ENCODE measurements at places on chromosomes 6 and 20. TPM values are rescaled to one million over a fixed set of nuclear protein-coding genes. Genes with fewer than 3 reads are reported as not detected.

DNA sequence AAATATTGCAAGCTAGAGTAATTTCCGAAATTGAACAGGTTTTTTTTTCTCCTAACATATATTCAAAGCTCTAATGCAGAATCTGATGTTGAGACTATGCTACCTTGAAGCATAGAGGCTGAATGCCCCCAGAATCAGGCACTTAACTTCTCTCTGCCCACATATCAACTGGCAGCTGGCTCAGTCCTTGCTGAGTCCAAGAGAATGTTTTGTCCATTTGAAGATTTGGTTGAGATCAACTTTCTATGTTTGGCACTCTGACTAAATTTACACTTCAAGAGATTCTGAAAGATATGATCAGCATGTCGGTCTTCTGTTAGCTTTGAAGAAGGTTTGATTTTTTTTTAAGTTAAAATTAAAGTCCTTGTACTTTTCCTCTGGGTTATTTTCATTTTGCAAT lies 1298.1 kb downstream of the EPHA7 start:
- no peak for DNase-seq

- DNase-seq, result no peak
These were observed 1.6 kb downstream of the SIRT5 start for GRCh38 chr6:13576017-13576416.

DNA sequence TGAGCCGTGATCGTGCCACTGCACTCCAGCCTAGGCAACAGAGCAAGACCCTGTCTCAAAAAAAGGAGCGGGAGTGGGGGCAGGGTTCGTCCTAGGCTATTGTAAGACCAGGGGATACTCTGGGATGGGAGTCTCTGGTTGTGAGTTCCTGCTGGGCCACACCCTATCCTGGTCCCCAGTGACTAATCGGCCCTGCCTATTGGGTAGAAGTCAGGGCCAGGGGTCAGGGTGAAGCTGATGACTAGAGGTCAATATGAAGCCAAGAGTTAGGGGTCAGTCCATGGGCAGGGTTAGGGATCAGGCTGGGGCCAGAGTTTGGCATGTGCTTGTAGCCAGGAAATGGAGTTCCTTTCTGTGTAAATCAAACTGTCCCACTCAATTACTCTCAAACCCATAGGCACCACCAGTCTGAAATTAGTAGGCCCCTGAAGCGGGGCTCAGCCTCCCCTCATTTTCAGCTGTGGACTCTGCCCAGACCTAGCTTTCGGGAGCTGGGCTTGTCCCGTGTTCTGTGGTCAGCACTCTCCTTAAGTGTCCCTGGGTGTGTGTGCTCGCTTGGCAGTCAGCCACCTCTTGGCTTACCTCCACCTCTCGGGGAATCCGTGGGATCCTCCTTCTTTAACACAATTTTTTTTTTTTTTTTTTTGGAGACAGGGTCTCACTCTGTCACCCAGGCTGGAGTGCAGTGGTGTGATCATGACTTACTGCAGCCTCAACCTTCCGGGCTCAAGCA lies 1.8 kb downstream of the HSPA12B start:
- peak; percentile 50 for DNase-seq

DNA sequence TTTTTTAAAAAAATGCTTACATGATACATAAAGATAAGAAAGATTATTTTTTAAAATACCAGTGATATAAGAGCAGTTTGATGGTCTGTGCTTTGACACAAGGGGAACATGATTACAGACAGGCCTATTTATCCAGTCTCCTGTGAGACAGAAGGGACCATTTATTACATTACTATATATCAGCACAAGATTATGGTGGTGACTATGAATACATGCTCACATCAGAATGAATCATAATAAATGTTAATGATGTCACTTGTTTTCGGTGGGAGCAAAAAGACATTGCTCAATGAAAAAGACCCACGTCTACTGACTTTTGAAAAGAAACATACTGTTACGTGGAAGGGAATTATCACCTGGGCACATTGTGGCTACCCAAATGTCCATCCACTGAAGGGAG lies 455.1 kb downstream of the CDC5L start:
- no peak for DNase-seq

GRCh38 chr6:152271776-152272464 lies 365.2 kb downstream of the SYNE1 start:
- DNase-seq, result no peak

- DNase-seq, result no peak
These were observed 232.4 kb upstream of the FOXQ1 start for GRCh38 chr6:1079525-1079924.

Gene UBD
- total RNA-seq, result not detected

DNA sequence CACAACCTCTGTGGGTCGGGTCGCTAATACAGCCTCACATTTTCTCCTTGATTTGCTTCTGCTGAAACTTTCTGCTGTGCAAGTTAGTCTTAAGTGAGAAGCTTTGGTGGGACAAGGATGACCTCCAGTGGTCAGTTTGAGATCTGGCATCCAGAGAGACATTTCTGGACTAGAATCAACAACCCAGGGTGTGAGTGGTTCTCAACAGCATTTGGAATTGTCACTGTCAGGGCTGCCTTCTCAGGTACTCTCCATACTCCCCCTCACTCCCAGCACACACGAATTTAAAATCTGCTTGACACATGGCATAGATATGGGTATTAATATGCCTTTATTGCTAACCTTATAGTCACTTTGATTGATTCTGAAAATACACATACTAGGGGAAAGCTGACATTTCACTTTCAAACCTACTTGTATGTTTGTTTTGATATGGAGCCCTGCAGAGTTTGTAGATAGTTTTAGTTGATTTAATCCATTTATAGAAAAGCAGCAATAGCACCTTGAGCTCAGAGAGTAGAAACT lies 13.2 kb downstream of the OTOR start:
- peak; percentile 59 for DNase-seq

Gene GHRH
- total RNA-seq, result not detected

DNA sequence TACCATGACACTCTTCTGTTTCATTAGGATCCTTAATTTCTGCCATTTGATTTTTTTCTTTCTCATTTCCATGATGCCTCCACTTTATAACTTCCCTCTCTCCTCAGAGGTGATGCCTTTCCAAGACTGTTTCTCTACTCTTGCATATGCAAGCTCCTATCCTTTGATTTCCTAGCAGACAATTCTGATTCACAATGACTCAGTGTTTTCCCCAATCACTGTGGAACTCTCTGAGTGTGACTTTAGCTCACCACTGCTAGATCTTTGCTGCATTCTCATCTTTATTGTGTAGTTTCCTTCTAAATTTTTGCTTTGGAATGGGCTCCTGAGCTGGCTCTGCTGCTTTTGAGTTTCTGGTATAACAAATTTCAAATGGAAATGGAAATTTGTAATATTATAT lies 184.9 kb downstream of the TINAG start:
- DNase-seq, result no peak

Gene CLPSL2
- total RNA-seq, result not detected

DNA sequence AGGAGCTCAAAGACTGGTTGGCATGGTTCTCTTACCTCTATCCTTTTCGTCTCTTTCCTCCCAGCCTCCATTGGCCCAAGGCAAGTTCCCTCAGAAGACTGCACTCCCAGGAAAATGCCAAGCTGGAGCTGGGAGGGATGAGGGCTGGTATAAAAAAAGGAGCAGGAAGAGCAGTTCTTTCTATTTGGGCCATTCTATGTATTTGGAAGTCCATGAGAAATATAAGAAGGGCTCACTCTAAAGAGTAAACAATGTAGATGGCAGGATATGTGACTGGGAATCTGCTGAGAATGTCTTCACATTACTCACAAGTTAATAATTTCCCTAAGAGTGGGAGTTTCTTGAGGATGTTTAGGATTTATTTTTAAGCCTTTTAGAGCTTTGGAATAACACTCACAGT lies 36.6 kb upstream of the ADTRP start:
- DNase-seq, result no peak

Gene PPP1R16B
- 4.1 TPM for total RNA-seq

Gene C20orf141
- total RNA-seq, result not detected

GRCh38 chr6:70839286-70840266 lies 117.3 kb downstream of the B3GAT2 start:
- no peak for DNase-seq

DNA sequence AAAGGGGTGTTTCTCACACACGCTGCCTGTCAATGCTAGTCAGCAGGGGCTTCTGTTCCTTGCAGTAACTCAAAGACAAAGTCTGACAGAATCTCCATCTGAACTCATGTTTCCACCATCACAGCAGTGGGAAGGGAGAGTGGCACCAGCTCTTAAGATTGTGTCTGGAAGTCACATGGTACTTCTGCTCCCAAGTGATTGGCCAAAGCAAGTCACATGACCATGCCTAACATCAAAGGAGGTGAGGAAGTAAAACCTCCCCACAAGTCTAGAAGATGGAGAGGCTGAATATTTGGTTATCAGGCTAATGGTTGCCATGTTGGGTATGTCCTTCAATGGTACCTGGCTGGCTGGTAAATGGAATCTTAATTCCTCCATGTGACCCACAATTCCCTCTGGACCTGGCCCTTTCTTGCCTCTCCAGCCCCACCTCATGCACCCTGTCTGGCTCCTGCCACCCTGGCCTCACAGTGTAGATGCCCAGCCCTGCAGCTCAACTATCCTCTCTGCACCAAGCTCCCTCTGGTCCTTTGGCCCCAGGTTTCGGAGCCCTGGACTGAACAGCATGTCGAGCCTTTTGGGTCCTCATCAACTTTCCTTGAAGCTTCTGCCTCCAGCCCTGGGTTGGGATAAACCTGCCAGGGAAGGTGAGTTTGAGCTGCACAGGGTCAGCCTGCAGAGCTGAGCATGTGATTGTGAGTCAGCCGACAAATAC lies 51.0 kb upstream of the PMEPA1 start:
- no peak for DNase-seq

GRCh38 chr6:15588971-15589634 lies 73.7 kb downstream of the DTNBP1 start:
- no peak for DNase-seq

Gene SRXN1
- 18.5 TPM for total RNA-seq

GRCh38 chr6:135012349-135012748 lies 42.3 kb downstream of the HBS1L start:
- DNase-seq, result no peak

Gene SPDEF
- 16.7 TPM for total RNA-seq

DNA sequence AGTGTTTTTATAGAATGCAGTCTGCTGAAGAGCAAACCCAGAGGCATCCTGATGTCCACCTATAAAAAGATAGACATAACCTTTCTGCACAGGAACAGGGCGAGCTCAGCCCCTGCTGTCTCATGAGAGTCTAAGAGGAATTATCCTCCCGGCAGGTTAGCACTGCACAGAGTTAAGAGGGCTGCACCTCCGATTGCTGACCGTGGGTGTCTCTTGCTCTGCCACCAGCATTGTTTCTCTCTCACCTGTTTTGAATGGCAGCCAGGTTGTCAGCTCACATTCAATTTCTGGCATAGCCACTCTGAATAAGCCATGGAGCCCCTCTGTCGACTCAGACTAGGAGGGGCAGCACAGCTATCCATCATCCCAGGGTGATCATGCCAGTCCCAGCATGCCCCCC lies 211.2 kb downstream of the PHACTR1 start:
- DNase-seq, result no peak

GRCh38 chr20:46324960-46325703 lies 16.8 kb upstream of the CDH22 start:
- DNase-seq, result no peak

DNA sequence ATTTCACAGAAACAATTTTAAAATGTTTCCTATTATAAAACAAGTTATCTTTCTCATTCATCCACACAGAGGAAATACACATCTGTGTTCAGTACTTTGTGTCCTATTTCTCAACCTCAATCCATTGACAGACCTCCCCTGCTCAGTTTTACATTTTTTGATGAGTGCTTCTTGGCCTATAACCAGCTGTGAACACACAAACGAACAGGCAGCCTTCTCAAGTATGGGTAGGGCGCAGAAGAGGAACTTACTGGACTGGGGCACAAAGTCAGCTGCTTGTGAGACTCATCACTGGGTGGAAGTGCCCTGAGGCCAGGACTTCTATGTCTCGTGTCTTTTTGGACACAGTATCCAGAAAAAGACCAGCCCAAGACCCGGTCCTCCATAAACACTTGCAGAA lies 2.8 kb downstream of the RPS6KA2 start:
- peak; percentile 51 for DNase-seq

Gene HLA-DRA
- 375 TPM for total RNA-seq

GRCh38 chr6:119764927-119765681 lies 415.5 kb upstream of the MAN1A1 start:
- DNase-seq, result no peak

Gene DEF6
- 19.5 TPM for total RNA-seq

GRCh38 chr6:167236239-167236571 lies 54.9 kb upstream of the UNC93A start:
- DNase-seq, result no peak

DNA sequence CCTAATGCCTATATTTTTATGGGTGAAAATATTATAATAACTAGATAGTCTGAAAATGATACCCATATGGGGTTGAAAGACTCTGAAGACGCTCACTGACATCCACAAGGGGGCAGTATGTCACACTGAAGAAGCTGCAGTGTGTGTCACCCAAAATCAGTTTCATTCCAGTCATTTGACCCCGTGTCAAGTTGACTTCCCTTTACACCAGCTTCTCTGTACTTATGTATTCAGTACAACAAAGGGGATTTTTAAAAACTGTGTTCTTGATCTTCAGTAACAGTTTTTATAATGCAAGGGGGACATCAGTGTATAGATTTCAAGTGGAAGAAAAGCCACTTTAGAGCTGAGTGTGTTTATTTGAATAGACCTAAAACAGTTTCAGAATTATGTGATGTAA lies 19.3 kb downstream of the FAXC start:
- peak; percentile 46 for DNase-seq

Gene KCNQ2
- 0.46 TPM for total RNA-seq

DNA sequence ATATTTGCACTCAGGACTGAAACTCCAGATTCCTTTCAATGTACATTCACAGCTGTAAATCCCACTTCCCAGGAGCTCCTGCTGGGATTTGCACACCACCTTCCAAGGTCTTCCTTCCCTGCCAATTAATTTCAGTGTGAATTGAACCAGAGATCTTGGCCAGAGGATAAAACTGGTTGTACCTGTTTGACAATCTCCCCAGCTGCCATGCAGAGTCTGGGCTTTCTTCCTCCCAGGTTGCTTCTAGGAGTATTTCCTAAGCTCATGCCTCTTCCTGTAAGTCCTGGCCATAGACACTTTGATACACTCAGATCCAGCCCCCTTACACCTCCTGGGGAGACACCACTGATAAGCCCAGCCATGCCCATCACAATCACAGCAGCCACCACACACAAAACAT lies 15.6 kb downstream of the MAFB start:
- DNase-seq, result peak; percentile 61

Gene BTN1A1
- not detected for total RNA-seq

Gene PXDC1
- 48.4 TPM for total RNA-seq

GRCh38 chr6:135251498-135252441 lies 70.7 kb downstream of the MYB start:
- no peak for DNase-seq

DNA sequence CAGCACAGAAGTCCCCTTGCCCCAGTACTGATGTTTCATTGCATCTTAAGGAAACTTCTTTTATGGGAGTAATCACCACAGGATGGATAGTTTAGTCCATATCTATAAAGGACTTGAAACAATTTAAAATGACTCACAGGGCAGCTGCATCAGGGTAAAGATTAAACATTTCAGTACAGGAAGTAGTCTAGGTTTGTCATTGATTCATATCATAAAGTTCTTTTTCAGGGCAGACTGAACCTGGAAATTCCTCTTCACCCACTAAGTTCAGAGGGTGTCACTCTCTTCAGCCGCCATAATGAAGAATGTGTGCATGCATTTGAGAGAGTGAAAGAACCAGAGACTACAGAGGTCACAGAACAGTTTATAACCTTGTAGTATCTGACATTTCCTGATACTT lies 296.3 kb upstream of the JAG1 start:
- DNase-seq, result no peak
